ENCODE measurements at places on chromosomes 12 and 14.

- no peak for DNase-seq
Observed at GRCh38 chr14:56753396-56753795, 56.9 kb downstream of the OTX2 start.

GRCh38 chr12:112103758-112104503 lies 4.7 kb downstream of the NAA25 start:
- DNase-seq = no peak

DNA sequence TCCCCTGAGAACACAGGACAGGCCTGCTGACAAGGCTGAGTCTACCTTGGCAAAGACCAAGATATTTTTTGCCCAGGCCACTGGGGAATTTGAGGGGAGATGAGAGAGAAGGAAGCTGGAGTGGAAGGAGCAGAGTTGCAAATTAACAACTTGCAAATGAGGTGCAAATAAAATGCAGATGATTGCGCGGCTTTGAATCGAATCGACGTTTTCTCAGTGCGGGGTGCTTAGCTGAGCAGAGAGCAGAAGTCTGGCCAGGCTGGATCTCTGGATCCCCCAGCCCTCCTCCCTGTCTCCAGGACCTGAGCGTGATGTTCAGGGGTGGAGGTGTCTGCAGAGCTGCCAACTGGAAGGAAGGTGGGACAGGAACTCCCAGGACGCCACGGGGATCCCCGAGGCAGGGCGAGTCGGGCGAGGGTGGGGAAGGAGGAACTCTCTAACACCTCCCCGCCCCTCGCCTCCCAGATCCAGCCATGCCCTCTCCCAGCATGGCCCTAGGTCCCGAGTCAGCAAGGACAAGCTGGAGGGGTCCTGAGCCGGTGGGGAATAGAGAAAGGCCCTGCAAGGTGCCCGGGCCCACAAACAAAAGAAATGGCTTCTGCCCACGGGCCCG lies 527 bp upstream of the CARMIL3 start:
- peak; percentile 26 for DNase-seq

- no peak for DNase-seq
Observed at GRCh38 chr12:6378709-6379472, 3.5 kb upstream of the SCNN1A start.

DNA sequence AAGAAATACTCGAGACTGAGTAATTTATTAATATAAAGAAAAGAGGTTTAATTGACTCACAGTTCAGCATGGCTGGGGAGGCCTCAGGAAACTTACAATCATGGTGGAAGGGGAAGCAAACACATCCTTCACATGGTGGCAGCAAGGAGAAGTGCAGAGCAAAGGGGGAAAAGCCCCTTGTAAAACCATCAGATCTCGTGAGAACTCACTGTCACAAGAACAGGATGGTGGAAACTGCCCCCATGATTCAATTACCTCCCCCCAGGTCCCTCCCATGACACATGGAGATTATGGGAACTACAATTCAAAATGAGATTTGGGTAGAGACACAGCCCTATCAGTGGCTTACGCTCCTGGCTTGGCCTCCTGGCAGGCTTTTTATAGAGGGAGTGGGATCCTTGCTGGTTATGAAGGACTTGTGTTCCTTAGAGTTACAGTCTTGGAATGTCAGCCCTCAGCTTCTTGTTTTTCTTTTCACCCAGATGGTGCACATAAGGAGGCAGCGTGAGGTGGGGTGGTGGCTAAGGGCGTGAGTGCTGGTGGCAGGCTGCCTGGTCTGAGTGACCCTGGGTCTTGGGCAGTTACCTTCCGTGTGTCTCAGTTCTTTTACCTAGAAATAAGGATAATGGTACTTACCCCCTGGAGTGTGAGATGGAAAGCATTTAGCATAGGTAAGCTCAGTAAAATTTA lies 25.7 kb downstream of the TRAF3 start:
- no peak for DNase-seq

DNA sequence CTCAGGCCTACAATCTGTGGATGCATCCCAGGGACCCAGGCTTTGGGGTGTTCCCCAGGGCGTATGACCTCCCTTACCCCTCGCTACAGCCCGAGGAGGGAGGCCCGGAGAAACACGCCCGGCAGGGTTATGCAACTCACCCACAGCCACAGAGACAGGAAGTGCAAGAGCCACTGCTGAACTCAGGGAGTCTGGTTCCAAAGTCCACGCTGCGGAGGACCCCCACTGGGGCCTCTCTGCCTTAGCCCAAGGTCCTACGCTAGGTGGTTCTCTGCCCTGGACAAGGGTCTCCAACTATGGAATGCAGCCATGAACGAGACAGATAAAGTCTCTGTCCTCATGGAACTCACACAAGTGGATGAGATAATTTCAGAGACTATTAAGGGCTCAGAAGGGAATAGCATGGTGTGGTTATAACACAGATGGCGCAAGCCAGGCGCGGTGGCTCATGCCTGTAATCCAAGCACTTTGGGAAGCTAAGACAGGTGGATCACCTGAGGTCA lies 11.3 kb downstream of the SCARB1 start:
- DNase-seq = no peak

DNA sequence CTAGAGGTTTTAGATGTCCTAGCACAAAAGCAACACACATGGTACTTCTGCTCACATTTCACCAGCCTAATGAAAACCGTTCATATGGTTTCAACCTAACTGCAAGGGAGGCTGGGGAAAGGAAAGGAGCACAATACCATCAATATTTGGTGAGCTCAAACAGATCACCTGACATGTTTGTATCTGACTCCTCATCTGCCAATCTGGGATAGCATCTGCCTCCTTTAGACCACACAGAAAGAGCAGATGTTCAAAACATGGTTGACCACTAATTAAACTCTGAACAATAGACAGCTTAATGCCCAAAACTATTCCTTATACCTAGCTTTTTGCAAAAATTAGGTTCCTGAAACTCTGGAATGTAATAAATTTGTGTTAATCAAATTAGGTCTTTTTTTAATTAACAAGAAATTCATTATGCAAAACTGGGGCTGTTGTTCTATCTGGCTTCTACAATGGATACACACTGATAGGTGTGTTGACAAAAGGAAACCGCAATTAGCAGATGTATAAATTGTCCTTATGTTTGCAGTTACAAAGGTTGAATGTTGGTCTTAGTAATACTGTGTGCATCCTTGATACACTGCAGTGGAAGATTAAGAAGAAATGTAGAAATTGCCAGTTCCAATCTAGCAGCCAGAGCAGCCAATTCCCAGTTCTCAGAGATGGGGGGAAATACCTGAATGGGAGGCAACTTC lies 89.3 kb downstream of the DUSP6 start:
- no peak for DNase-seq

GRCh38 chr12:107685360-107686248 lies at the start of gene PWP1:
PWP1 (plus strand) TSS chr12:107685799; CDS start chr12:107685900, 101 bp downstream.
- DNase-seq = peak; percentile 91

GRCh38 chr14:60722357-60723115 lies 1.6 kb downstream of the SIX4 start:
- peak; percentile 38 for DNase-seq

Measured in GM12892 (cell line).